Chondrocyte (in vitro differentiated cells): ENCODE measurements at places on chromosomes 12 and 14.

DNA sequence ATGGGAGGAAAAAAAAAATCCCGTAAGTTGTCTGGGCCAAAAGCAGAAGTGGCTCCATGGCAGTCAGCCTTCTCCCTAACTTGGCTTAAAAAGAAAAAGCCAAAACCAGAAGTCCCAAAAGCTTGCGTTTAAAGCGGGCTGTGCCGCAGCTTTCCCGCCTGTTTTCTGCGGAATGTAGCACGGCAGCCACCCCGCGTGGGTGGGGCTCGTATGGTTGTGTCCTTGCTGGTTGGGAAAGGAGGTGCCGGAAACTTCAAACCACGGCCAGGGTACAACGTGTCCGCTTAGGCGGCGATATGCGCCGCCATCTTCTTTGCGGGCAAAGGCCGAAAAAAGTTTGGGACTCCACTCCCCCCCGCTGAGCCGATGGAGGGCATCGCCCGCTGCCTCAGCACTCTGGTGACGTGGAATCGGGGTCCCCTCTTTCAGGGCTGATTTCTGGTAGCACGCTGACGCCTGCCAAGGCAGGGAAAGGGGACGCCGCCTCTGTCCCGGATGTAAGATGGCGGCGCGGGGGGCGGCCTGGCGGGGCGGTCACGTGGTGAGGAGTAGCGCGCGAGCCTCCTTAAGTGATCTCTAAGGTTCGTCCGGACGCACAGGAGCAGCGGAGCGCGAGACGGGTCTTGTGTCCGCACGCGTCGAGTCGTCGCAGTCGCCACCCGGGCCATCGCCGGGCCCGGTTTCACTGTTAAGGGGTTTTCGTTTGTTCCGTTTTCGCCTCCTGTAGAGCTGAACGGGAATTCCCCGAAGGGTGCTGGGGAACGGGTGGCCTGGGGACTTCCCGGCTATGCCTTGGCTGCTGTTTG is 135.8 kb downstream of the MON2 start:
- peak; percentile 97 for DNase-seq

- no peak for DNase-seq
These were observed 51.0 kb downstream of the ST8SIA1 start for GRCh38 chr12:22283508-22283907.

DNA sequence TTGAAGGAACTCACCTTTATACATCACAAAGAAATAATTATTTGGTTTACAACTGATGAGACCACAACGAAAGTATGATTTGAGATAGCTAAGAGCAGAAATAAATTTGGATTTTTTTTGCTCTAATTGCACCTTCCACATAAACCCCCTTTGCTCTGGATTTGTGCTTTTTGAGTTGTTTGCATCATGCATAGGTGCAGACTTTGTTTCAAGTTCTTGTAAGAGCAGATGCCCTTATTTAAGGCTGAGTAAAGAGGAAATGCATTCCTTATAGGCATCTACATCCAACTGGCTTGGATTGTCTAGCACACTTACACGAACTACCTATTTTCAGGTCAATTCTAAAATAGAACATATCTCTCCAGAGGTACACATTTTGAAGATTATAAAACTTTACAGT is 6.6 kb upstream of the CCND2 start:
- no peak for DNase-seq

DNA sequence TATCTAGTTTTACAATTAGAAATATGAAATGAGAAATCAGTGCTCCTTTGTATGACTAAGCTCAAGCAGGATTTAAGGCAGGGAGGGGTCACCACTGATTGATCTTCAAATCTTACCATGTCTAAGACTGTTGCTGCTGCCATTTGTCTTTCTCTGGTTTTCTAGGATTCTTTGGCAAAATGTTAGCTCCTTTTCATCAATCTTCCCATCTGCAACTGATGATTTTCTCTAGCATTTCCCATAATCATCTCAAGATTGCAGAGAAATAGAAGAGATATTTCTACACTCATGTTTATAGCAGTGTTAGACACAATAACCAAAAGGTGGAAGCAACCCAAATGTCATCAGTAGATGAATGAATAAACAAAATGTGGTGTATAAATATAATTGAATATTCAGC is 175.0 kb downstream of the RAD51B start:
- DNase-seq, result no peak

GRCh38 chr14:31037709-31038221 is 11.6 kb upstream of the STRN3 start:
- DNase-seq, result no peak
